ENCODE measurements at places on chromosomes 5 and 9.
A peak's percentile ranks its signal among the peaks of the same experiment; 100 is the strongest.

GRCh38 chr5:151318850-151319732 is 15.5 kb upstream of the SLC36A3 start:
- no peak overlapping the region for H3K4me3 ChIP-seq
- H3K27ac ChIP-seq = no peak overlapping the region
- H3K4me1 ChIP-seq = peaks cover 25% of the 10 kb centered on the region
- no peaks in the 10 kb centered on the region for H3K36me3 ChIP-seq
- peaks cover 10% of the 10 kb centered on the region for H3K27me3 ChIP-seq

DNA sequence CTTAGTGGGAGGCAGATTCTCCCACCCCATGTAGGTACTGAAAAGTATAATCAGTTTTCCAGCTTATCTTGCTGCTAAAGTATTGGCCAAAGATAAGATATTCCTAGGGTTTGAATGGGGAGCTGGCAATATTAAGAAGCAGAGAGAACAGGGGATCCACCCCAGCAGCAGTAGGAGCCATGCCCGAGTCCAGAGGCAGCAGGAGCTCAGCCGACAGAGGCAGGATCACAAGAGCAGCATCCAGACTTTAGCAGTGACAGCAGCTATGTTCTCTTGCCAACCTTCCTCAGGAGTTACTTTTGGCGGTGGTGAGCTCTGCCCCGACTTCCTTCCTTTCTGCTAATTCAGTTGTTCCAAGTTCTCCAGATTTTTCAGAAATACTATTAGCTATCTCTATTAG is 224.5 kb downstream of the GADD45G start:
- H3K4me1 ChIP-seq = peaks cover under 1% of the 10 kb centered on the region
- H3K27ac ChIP-seq = no peak overlapping the region
- H3K4me3 ChIP-seq = no peak overlapping the region

GRCh38 chr9:69044240-69045219 is 9.0 kb downstream of the FXN start:
- peak; percentile 36 for DNase-seq
- H3K4me3 ChIP-seq = peak overlapping the region; percentile 60
- peaks cover 52% of the 10 kb centered on the region for H3K4me1 ChIP-seq
- H3K36me3 ChIP-seq = peaks cover 59% of the 10 kb centered on the region
- peak overlapping the region; percentile 99 for H3K27ac ChIP-seq
- H3K27me3 ChIP-seq = no peaks in the 10 kb centered on the region

DNA sequence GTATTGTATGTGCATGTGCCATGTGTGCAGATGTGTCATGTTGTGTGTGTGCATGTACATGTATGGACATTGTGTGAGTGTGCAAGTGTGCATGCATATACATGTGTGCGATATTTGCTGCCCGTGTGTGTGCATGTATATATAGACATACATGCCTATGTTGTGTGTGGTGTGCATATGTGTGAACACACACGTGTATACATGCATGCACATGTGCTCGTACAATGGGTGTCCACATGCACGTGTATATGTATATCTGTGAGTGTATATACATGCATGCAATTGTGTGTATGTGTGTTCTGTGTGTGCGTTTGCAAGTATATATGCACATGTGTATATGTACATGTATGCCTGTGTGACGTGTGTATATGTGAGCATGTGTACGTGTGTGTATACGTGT is 3.0 kb upstream of the SLC6A18 start:
- peaks cover 25% of the 10 kb centered on the region for H3K4me1 ChIP-seq
- peaks cover 20% of the 10 kb centered on the region for H3K27me3 ChIP-seq
- no peak for DNase-seq
- H3K4me3 ChIP-seq = no peak overlapping the region
- no peaks in the 10 kb centered on the region for H3K36me3 ChIP-seq
- H3K27ac ChIP-seq = no peak overlapping the region

DNA sequence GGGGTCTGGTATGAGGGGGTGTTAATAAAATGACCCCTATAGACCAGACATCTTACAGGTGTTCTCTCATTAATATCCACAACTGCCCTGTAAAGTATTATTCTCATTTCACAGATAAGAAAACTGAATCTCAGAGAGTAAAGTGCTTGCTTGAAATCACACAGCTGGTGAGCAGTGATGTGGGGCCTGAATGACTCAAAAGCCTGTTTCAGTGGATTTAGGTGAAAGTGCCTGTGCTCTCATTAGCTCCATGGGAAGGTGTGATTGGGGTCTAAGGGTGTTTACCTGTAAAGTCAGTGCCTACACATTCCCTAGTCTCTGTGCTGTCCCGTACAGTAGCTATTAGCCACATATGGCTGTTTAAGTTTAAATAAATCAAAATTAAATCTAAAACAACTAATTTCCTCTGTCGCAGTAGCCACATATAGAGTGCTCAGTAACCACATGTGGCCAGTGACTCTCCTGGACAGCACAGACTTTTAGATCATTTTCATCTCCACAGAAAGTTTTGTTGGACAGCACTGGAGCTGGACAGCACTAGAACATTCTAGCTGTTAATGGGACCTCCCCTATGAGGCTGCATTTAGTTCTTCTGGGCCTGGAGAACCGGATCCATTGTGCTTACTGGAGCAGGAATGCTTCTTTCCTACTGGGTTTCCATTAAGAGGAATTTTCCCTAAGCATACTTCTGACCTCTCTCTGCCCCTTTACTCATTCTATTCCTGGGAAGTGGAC is 52.5 kb upstream of the SEMA6A start:
- H3K4me1 ChIP-seq = peaks cover 27% of the 10 kb centered on the region
- H3K4me3 ChIP-seq = no peak overlapping the region
- H3K36me3 ChIP-seq = no peaks in the 10 kb centered on the region
- no peak for DNase-seq
- peaks cover 8% of the 10 kb centered on the region for H3K27me3 ChIP-seq
- no peak overlapping the region for H3K27ac ChIP-seq

- H3K4me1 ChIP-seq = peaks cover 22% of the 10 kb centered on the region
- peaks cover 37% of the 10 kb centered on the region for H3K36me3 ChIP-seq
Observed at GRCh38 chr5:139190125-139190524, 8.0 kb downstream of the SIL1 start.

- H3K27me3 ChIP-seq = no peaks in the 10 kb centered on the region
- H3K4me3 ChIP-seq = no peak overlapping the region
- H3K4me1 ChIP-seq = peaks cover 4% of the 10 kb centered on the region
- peak overlapping the region; percentile 55 for H3K27ac ChIP-seq
- DNase-seq = no peak
Observed at GRCh38 chr5:131413605-131414559, 150.0 kb downstream of the CDC42SE2 start.

DNA sequence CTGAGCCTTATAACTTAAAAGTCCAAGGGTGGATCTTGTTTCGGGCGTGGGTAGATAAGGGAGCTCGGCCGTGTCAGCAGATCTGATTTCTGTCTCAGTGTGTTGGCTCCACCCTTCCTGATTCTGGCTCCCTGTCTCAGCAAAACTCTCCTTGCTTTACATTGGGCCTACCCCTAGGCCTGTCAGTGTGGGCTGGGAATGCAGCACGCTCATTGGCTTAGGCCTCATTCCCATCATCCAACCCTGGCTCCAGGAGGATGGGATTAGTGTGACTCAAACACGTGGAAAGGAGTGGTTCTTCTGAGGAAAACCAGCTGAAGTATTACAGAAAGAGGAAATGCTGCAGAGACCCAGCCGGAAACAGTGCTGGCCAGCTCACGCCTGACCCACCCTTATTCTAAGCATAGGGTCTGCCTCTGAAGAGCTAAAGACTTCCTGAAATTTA is 59.9 kb downstream of the ZFAND5 start:
- peak; percentile 22 for DNase-seq
- no peaks in the 10 kb centered on the region for H3K36me3 ChIP-seq
- no peak overlapping the region for H3K4me3 ChIP-seq
- peaks cover 12% of the 10 kb centered on the region for H3K4me1 ChIP-seq

- H3K36me3 ChIP-seq = peaks cover 47% of the 10 kb centered on the region
- DNase-seq = no peak
- no peaks in the 10 kb centered on the region for H3K4me1 ChIP-seq
Observed at GRCh38 chr5:159175547-159175946, 33.8 kb downstream of the RNF145 start.

DNA sequence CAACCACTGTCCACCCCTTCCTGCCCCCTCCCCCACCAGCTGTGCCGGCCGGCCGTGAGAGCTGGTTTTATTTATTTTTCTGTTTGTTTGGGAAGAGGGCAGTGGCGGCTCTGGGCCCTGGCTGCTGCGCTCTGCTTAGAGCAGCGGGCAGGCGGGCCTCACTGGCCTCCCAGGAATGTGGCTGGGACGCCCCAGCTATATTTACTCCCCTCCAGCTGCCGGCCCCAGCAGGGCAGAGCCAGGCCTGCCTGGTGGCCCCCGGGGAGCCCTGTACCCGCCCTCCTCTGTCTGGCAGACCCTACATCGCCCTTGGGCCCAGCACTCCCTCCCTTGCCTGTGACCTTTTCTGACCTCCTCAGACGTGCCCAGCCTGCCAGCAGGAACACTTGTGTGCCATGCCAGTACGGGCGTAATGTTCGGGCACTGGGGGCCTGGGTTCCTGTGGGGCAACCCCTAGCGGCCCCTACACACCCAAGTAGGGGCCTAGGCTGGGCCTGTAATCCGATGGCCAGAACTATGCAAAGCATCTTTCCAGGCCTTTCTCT is 7.7 kb downstream of the CXXC5 start:
- DNase-seq = peak; percentile 54
- no peaks in the 10 kb centered on the region for H3K27me3 ChIP-seq
- peak overlapping the region; percentile 73 for H3K4me3 ChIP-seq
- peaks cover 92% of the 10 kb centered on the region for H3K4me1 ChIP-seq
- no peaks in the 10 kb centered on the region for H3K36me3 ChIP-seq

- no peak overlapping the region for H3K4me3 ChIP-seq
- peak; percentile 3 for DNase-seq
- H3K4me1 ChIP-seq = peaks cover 14% of the 10 kb centered on the region
- H3K27ac ChIP-seq = peak overlapping the region; percentile 94
- H3K36me3 ChIP-seq = no peaks in the 10 kb centered on the region
Observed at GRCh38 chr5:93219641-93220145, 361.3 kb downstream of the NR2F1-AS1 start.

GRCh38 chr9:119677811-119678505 is 308.7 kb upstream of the BRINP1 start:
- DNase-seq = no peak
- H3K4me3 ChIP-seq = no peak overlapping the region
- H3K27ac ChIP-seq = no peak overlapping the region
- H3K4me1 ChIP-seq = no peaks in the 10 kb centered on the region

DNA sequence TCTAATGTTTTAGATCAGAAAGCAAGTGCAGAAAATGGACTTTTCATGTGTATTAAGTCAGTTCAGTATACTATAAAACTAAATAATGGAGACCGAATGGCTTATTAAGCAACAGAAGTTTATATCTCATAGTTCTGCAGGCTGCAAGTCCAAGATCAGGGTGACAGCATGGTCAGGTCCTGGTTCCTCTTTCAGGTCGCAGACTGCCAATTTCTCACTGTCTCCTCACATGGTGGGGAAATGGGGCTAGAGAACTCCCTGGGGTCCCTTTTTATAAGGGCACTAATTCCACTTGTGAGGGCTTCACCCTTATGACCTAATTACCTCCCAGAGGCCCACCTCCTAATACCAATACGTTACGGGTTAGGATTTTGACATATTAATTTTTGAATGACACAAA is 48.7 kb downstream of the RICTOR start:
- no peak for DNase-seq
- peaks cover 30% of the 10 kb centered on the region for H3K4me1 ChIP-seq
- H3K36me3 ChIP-seq = peaks cover 57% of the 10 kb centered on the region
- H3K27ac ChIP-seq = no peak overlapping the region

GRCh38 chr5:68216245-68217046 is 890 bp downstream of the PIK3R1 start:
- peaks cover 35% of the 10 kb centered on the region for H3K36me3 ChIP-seq
- peak overlapping the region; percentile 96 for H3K4me3 ChIP-seq
- H3K27ac ChIP-seq = peak overlapping the region; percentile 73
- DNase-seq = peak; percentile 68

DNA sequence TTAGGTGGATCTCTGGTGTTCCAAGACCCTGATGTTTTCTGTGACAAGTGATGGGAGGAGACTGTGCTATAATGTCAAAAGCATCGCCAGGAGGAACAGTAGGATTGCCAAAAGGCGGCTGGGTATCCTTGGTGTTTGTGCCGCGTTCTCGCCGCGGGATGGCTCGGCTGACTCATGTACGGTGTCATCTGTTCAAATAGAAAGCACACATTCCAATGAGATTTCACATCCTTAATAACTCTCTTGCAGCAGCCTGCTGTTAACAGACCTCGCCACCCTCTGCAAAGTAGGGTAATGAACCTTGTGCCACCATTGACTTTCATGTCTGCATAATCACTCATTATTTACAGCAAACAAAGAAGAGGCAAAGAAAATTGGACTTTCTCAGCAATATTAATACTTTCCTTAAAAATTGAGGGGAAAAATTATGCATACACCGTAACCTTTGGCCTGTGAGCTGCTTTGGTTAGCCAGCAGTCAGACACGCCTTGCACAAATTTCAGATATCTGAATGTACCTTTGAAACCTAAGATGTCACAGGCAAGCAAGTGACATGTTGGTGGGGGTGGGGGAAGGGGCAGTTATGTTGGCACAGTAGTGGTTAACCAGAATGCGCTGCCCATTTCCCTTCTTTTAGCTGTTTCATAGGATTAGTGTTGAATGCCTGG is 289.4 kb downstream of the EFNA5 start:
- peak overlapping the region; percentile 66 for H3K27ac ChIP-seq
- H3K4me3 ChIP-seq = no peak overlapping the region
- peaks cover 37% of the 10 kb centered on the region for H3K4me1 ChIP-seq
- peaks cover 3% of the 10 kb centered on the region for H3K27me3 ChIP-seq
- peaks cover 35% of the 10 kb centered on the region for H3K36me3 ChIP-seq

DNA sequence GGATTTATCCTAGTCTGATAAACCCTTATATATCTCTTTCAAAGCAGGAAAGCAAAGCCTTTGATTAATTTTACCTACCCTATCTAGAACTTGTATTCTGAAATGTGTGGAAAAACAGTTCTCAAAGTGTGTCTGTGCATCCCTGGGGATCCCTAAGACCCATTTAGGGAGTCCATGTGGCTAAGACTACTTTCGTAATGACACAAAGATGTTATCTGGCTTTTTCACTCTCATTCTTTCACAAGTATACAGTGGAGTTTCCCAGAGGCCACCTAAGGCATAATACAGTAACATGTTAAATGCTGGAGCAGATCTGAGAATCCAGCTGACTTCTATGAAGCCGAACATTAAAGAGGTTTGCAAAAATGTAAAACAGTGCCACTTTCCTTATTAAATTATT is 54.3 kb upstream of the TNFSF15 start:
- H3K27ac ChIP-seq = no peak overlapping the region
- DNase-seq = no peak
- H3K36me3 ChIP-seq = no peaks in the 10 kb centered on the region
- H3K4me1 ChIP-seq = no peaks in the 10 kb centered on the region

DNA sequence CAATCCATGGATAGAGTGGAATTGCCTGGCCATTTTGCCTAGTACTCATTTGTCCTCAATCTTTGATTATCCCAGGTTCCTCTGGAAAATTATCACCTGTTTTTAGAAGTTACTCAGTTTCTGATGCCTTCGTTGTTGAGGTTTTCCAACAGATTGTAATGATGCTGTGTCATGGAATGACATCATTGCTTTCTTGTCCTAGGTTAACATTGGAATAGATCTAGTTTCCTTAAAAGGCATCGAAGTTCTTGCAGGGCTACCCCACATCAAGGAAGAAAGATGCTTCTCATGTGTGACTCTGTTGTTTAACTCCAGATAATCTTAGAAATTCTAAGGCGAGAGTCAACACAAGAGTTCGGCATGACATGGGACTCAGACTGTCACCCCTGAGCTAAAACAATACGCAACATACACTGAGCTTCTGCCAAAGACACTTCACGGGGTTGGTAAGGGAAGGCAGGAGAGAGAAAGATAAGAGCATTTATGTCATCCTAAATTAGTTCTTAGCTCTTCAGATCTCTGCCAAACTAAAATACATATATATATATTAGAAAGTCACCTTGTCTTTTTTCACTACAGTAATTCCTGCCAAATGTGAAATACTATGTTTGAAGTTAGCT is 293.2 kb upstream of the WWC1 start:
- no peak overlapping the region for H3K27ac ChIP-seq

- H3K27me3 ChIP-seq = peaks cover 10% of the 10 kb centered on the region
- no peak for DNase-seq
- H3K27ac ChIP-seq = no peak overlapping the region
- peaks cover 13% of the 10 kb centered on the region for H3K4me1 ChIP-seq
Observed at GRCh38 chr9:131942146-131942720, 137.4 kb downstream of the MED27 start.

Data from nephron progenitor cell (in vitro differentiated cells).